Ureter (tissue), 1 donor: ENCODE measurements at places on chromosomes 16 and 17. TPM values are rescaled to one million over a fixed set of nuclear protein-coding genes. Genes with fewer than 3 reads are reported as not detected.

STH gene
- total RNA-seq, result not detected

ADPRM gene
- total RNA-seq, result 12.8 TPM

JPH3 gene
- 0.91 TPM for total RNA-seq

ARHGAP44 gene
- 8.8 TPM for total RNA-seq

TMIGD1 gene
- not detected for total RNA-seq

C17orf113 gene
- 1.9 TPM for total RNA-seq

JPT2 gene
- total RNA-seq, result 108 TPM

GPRC5C gene
- 153 TPM for total RNA-seq

SLFN14 gene
- total RNA-seq, result not detected

KRT32 gene
- total RNA-seq, result not detected

STX1B gene
- 1.6 TPM for total RNA-seq

KRT40 gene
- not detected for total RNA-seq

KRTAP9-4 gene
- total RNA-seq, result not detected

TP53TG3 gene
- not detected for total RNA-seq

TBC1D3E gene
- not detected for total RNA-seq

SDR42E1 gene
- 28.3 TPM for total RNA-seq

HAS3 gene
- total RNA-seq, result 58.9 TPM

NEUROD2 gene
- not detected for total RNA-seq

CHRNE gene
- total RNA-seq, result 1.2 TPM

HOXB4 gene
- total RNA-seq, result 28.7 TPM

ZDHHC1 gene
- 14.3 TPM for total RNA-seq

CHD9NB gene
- 2.2 TPM for total RNA-seq

RBFOX1 gene
- 4.0 TPM for total RNA-seq

OR3A3 gene
- total RNA-seq, result not detected

PABPN1L gene
- total RNA-seq, result not detected

ABCC3 gene
- total RNA-seq, result 226 TPM

CXCL16 gene
- 26.8 TPM for total RNA-seq

HGS gene
- 101 TPM for total RNA-seq

DHRS7C gene
- not detected for total RNA-seq

COG1 gene
- total RNA-seq, result 47.1 TPM

SCN4A gene
- 2.2 TPM for total RNA-seq

KRTAP2-3 gene
- not detected for total RNA-seq

WNK4 gene
- not detected for total RNA-seq

PERCC1 gene
- total RNA-seq, result not detected

AOC2 gene
- 3.6 TPM for total RNA-seq

CCL1 gene
- total RNA-seq, result not detected

HOXB2 gene
- 50.7 TPM for total RNA-seq

CRHR1 gene
- not detected for total RNA-seq
